ENCODE measurements at places on chromosomes 12 and 14. TPM values are rescaled to one million over a fixed set of nuclear protein-coding genes. Genes with fewer than 3 reads are reported as not detected.

DNA sequence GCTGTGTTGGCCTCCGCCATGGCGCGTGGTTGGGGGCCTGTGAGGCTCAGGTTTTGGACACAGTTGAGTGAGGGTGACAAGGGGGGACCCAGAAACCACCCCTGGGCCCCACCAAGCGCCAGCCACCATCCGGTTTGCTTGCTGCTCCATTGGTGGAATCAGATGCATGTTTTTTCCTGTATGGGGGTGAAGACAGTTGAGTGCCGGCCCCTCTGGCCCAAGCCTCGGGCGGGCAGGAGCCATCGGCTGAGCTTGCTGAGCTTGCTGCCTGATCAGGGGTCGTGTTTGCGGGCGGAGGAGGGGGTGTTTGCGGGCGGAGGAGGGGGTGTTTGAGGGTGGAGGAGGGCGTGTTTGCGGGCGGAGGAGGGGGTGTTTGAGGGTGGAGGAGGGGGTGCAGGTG lies 6.4 kb downstream of the PGAM5 start:
- no peaks in the 10 kb centered on the region for H3K36me3 ChIP-seq
- H3K27me3 ChIP-seq: no peaks in the 10 kb centered on the region
- no peak for DNase-seq

- no peak for DNase-seq
- H3K4me3 ChIP-seq: no peak overlapping the region
Measured at GRCh38 chr12:99529966-99530365, 117.6 kb upstream of the GARIN6 start.

GRCh38 chr12:89733579-89734201 lies 25.1 kb upstream of the ATP2B1 start:
- no peaks in the 10 kb centered on the region for H3K27me3 ChIP-seq
- H3K36me3 ChIP-seq: no peaks in the 10 kb centered on the region
- H3K27ac ChIP-seq: no peak overlapping the region
- no peak for DNase-seq
- H3K4me1 ChIP-seq: no peaks in the 10 kb centered on the region

- no peak overlapping the region for H3K4me3 ChIP-seq
- no peaks in the 10 kb centered on the region for H3K27me3 ChIP-seq
- no peak overlapping the region for H3K27ac ChIP-seq
- DNase-seq: peak; percentile 48
- no peaks in the 10 kb centered on the region for H3K4me1 ChIP-seq
Measured at GRCh38 chr12:91811481-91812287, 334.0 kb downstream of the BTG1 start.

The RSRC2 gene
- total RNA-seq: 63.5 TPM
